ENCODE measurements at places on chromosomes 2 and 18. TPM values are rescaled to one million over a fixed set of nuclear protein-coding genes. Genes with fewer than 3 reads are reported as not detected.

GRCh38 chr2:31203916-31204315, 13.4 kb downstream of the CAPN14 start:
- DNase-seq, result no peak

DNA sequence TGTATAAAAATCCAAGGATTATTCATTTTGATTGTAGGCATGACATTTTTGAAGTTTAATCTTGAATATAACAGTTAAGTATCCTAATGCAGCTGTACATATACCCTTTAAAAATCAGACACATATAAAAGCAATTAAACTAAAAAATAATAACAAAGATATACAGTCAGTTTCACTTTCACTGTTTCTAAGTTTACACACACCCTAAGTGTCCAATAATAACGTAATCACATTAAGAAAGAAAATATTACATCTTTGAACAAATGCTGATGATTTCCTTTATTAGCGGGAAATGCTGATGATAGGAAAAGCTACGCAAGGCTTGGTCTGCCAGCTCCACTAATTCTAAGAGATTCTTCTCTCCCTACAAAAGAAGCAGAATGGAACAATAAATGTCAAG, 38.8 kb downstream of the RTTN start:
- DNase-seq, result no peak

DNA sequence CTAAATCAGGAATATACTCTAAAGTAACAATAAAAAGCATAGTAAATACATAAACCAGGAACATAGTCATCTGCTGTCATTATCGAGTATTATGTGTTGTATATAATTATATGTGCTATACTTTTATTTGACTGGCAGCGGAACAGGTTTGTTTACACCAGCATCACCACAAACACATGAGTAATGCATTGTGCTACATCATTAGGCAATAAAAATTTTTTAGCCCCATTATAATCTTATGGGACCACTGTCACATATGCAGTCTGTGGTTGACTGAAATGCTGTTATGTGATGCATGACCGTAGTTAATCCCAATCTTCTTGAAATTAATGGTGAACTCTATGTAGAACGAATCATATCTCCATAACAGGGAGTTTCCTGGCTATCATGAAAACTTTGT, 136.7 kb upstream of the ZFP36L2 start:
- DNase-seq, result no peak

GRCh38 chr2:180578441-180578840, 402.0 kb upstream of the UBE2E3 start:
- DNase-seq, result no peak

GRCh38 chr18:10056506-10056905, 142.7 kb downstream of the VAPA start:
- no peak for DNase-seq

DNA sequence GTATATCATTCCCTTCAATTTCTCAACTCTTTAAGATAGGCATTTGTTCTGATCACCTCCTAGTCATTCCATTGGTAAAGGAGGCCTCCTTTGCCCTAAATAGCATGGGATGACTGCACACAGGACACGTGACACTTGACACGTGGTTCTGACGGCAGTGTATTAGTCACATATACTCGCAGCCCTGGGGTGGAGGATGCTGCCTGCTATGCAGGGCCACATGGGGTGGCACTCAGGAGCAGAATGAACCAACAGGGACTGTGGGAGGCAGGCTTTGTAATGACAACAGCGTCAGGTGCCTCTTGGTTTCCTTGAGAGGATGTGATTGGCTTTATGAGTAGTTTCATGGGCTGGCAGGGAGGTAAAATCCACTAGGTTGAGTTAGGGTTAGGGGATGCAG, 9.3 kb upstream of the KCNS3 start:
- DNase-seq, result no peak

ONECUT2 gene
- total RNA-seq, result 110 TPM

DNA sequence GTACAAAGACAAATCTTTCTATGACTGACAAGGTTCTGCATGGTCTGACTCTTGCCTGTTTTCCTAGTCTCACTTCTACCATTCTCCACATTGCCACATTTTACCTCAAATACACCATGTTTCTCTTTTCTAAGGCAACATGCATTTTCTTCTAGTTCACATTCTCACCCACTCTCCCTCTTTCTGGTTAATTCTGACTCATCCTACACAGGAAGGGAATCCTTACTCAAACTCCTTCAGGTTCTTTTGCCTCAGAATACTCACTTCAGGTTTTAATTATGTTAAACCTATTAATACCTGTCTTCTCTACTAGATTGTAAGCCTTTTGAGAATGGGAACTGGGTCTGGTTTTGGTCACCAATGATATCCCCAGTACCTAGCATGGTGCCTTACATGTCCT, 47.2 kb downstream of the MAP2 start:
- no peak for DNase-seq

DNA sequence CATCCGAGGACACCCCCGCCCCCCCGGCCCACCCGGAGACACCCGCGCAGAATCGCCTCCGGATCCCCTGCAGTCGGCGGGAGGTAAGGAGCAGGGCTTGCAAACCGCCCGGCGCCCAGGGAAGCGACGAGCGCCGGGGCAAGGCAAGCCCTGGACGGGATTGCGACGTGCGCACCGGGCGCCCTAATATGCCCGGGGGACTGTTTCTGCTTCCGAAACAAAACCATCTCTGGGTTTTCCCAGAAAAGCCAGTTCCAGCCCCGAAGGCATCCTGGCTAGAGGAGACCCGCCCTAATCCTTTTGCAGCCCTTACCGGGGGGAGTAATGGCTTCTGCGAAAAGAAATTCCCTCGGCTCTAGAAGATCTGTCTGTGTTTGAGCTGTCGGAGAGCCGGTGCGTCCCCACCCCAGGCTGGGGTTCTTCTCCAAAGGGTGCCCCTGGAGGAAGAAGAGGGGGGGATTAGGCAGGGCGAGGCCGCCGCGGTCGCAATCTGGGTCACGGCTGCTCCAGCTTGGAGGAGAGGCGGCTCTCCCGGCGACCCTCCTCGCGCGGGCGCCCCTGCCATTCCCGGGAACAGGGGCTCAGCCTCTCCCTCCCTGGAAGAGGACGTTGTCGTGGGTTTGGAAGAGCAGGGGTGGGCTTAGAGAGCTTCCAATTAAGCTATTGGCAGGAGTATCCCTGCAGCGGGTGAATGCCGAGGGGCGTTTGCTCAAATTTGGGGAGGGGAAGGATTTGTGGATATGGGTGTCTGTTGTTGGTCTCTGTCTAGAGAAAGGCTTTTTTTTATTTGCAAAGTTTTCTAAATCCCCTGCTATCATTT, 521 bp downstream of the MYCN start:
- peak; percentile 15 for DNase-seq

FARP2 gene
- 67.0 TPM for total RNA-seq

FMNL2 gene
- 108 TPM for total RNA-seq

KCNIP3 gene
- total RNA-seq, result 4.3 TPM

PAIP2B gene
- total RNA-seq, result 23.9 TPM

SOCS6 gene
- total RNA-seq, result 36.3 TPM

- no peak for DNase-seq
Measured at GRCh38 chr2:237041231-237041630, 44.5 kb upstream of the COPS8 start.

DNA sequence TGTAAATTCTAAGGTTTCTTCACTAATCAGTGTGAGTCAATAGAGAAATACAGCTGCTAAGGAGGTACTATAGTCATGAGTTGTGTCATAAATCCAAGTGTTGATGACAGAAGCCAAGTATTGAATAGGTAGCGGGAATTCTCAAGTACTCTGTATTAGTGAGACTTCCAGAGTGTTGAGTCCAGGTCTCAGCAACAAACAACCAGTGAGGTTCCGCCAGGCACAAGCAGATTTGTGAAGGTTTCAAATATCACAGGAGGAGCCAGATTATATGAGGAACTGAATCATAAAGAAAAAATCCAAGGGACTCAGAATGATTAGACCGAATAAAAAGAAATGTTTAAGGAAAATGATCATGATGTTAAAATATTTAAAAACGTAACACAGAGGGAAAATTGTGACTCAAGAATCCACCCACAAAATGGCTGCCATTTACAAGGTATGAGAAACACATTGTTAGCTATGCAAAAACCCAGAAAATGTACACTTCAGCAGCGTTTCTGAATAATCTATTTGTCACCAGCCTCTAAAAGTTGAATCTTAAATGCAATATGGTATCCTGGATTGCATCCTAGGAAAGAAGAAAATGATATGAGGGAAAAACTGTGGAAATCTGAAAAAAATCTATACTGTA, 27.3 kb upstream of the EVA1A start:
- no peak for DNase-seq

GRCh38 chr2:219737270-219737691, 109.9 kb downstream of the SLC4A3 start:
- no peak for DNase-seq

GRCh38 chr2:47070920-47071824, 83.9 kb downstream of the STPG4 start:
- no peak for DNase-seq

SMYD1 gene
- total RNA-seq, result not detected

GRCh38 chr2:138504546-138505235, 3.1 kb downstream of the SPOPL start:
- no peak for DNase-seq

FOXD4L1 gene
- 0.48 TPM for total RNA-seq

R3HDM1 gene
- total RNA-seq, result 58.9 TPM

GRCh38 chr2:30402441-30403182, 44.4 kb upstream of the LCLAT1 start:
- DNase-seq, result no peak

DNA sequence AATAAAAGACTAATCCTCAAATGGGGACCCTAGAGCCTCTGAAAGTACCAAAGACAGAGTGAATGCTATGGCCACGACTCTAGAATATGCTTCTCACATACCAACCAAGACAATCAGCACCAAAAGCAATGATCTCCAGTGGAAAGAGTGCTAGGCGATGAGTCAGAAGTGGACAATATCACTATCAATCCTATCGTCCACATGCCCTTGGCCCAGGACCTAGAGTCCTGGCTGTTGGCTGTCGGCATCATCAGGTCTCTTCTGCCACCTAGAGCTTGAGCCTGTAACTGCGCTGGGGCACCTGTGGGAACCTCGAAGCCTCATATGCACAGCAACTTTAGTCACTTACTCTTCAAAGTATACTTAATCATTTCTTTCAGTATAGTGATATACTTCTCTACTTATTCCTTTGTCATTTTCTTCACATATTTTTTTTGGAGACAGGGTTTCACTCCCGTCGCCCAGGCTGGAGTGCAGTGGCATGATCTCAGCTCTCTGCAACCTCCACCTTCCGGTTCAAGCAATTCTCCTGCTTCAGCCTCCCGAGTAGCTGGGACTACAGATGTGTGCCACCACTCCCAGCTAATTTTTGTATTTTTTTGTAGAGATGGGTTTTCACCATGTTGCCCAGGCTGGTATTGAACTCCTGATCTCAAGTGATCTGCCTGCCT, 29.7 kb downstream of the NOL10 start:
- peak; percentile 33 for DNase-seq

- DNase-seq, result no peak
Measured at GRCh38 chr2:88006912-88007439, 9.4 kb downstream of the RNU2-63P start.

DNA sequence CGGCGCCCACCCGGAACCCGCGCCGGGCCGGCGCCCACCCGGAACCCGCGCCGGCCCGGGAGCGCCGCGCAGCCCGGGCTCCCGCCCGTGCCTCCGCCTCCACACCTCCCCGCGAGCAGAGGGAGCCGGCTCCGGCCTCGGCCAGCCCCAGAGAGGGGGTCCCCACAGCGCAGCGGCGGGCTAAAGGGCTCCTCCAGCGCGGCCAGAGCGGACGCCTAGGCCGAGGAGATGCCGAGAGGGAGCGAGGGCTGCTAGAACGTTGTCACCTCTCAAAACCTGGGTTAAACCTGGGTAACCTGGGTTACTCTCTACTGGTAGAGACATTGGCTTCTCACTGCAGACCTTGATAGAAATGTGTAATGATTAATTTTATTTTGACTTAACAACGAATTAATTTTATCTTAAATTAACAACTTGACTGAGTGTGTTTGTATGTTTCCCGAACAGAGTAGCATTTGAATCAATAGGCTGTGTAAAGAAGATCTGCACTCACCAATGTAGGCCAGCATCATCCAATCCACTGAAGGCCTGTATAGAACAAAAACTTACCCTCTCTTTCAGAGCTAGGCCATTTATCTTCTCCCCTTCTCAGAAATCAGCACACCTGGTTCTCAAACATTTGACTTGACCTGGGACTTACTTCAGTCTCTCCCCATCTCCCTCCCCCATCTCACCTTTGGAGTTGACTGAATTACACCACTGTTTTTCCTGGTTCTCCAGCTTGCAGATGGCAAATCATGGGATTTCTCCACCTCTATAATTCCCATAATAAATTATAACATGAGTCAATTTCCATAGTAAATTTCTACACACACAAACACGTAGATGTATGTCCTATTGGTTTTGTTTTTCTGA, 242.7 kb downstream of the ASXL3 start:
- peak; percentile 38 for DNase-seq

CKAP2L gene
- total RNA-seq, result 10.3 TPM

GRCh38 chr2:149561309-149561926, 26.2 kb downstream of the MMADHC start:
- DNase-seq, result peak; percentile 13

GRCh38 chr2:237729681-237730475, 68.7 kb upstream of the RBM44 start:
- DNase-seq, result no peak

ABCG8 gene
- total RNA-seq, result not detected

NEU2 gene
- total RNA-seq, result not detected

DNA sequence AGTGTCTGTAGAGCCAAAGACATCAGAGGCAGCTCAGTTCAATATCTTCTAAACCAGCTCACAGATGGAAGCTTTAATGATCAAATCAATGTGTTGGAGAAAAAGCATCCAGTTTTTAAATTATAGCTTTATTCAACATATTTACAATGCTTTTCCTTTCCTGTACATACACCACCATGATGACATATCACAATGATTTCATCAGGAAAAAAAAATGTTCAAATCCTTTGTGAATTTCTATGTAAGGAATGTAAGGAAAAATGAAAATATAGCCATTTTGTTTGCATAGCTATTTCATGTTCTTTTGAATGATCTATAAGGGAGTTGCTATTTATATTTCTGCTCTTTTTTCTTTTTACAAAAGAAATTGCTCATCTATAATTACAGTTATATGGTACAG, 134.7 kb upstream of the CDH20 start:
- no peak for DNase-seq

DNA sequence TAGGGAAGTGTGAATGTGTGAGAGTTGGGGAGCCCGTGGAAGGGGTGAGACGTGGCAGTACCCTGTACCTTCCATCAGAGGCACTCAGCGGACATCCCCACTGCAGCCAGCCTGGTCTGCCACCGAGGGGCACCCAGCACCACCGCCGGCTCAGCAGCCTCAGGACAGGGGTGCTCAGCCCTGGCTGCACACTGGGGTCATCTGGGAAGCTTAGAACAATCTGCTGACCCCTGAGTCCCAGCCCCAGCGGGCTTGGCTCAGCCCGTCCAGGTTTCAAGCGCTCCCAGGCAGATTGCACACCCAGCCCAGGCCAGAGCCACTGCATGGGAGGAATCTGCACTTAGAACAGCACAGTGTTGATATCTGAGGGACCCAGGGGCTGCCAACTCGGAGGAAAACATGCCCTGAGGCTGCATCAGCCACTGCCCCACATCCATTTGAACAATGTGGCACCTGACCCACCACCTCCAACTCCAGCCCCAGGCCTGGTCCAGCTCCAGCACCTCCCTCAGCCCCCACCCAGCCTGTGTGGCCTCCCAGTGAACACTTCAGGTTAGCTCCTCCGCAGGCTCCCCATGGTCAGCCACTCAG, 147.1 kb upstream of the OTOS start:
- no peak for DNase-seq

GRCh38 chr2:48584551-48584950, 33.1 kb upstream of the GTF2A1L start:
- no peak for DNase-seq
